ENCODE measurements at places on chromosomes 11 and 22.

GRCh38 chr11:113896156-113896879 lies 8.3 kb upstream of the HTR3B start:
- no peak for DNase-seq

GRCh38 chr11:29131055-29131454 lies 885.8 kb downstream of the KCNA4 start:
- DNase-seq = no peak

DNA sequence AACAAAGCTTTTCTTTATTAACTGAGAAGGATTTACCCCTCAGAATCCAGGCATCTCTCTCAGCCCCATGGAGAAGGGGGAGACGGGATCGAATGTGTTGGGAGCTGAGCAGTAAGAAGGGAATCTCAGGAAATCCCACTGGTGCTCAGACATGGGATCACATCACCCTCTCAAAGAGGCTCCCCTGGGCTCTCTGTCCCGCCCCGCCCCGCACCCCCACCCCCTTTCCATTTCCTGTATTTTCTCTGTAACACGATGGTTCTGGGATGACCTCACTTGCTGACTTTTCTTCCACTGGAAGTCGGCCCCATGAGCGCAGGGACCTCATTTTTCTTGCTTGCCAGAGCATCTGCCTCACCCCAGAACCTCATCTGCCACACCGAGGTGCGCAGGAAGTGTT lies 100.0 kb downstream of the RPS6KA4 start:
- no peak for DNase-seq

GRCh38 chr11:2466869-2467694 lies 22.3 kb downstream of the KCNQ1 start:
- no peak for DNase-seq

DNA sequence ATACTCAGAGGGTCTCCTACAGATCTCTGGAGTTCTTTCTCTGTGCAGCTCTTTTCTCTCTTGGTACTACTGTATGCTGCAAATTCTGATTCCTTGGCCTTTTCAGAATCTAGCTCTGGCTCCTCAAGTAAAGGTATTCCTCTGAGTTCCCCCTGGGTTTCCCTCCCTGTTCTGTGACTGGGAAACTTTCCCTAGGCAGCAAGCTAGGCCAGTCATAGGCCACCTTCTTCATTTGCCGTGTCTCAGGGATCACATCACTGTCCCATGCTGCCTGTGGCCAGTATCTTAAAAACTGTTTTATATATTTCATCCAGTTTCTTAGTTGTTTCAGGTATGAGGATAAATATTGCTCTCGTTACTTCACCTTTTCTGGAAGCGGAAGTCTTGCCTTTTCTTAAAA lies 71.2 kb downstream of the FAM83F start:
- DNase-seq = no peak

GRCh38 chr22:46058091-46058420 lies 81.1 kb upstream of the WNT7B start:
- DNase-seq = no peak

GRCh38 chr11:92558323-92558722 lies 333.7 kb downstream of the FAT3 start:
- no peak for DNase-seq

DNA sequence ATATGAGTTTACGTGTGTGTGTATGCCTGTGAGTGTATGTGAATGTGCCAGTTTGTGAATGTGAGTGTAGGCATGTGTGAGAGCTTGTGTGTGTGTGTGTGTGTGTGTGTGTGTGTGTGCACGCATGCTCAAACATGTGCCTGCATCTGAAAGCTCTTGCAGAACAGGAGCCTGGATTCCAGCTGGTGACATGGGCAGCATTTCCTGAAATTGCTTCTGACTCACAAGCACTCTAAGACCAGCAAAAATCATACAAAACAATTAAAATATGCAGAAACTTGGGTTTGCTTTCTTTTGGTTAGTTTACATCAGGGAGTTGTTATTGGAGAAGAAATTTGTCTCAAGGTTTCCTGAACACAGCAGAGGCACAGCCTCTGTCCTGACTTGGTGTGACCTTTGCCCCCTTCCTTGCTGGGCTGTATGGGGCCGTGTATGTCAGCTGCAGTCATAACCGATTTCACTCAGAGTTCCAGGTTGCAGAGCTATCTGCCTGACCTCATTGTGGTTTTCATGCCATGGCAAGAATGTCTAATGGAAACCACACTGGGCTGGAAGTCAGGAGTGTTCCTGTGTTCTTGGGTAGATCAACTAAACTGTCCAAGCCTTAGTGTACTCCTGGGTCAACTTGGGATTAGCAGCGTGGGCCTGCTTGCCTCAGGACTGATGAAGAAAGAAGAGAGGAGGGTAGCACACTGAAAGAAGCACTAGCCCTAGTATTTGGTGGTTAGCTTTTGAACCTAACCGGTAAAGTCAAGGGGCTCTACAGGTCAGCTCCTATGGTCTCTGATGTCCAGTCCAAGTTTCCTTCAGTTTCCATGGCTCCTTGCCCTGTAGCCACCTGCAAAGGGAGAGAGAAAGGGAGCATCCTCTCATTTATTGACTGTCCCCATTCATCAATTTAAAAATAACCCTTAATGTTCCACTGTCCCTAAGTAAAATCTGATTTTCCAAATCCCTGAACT lies 143.7 kb downstream of the SNX19 start:
- no peak for DNase-seq

- DNase-seq = no peak
These were observed 66.4 kb downstream of the SVIP start for GRCh38 chr11:22763166-22763565.

DNA sequence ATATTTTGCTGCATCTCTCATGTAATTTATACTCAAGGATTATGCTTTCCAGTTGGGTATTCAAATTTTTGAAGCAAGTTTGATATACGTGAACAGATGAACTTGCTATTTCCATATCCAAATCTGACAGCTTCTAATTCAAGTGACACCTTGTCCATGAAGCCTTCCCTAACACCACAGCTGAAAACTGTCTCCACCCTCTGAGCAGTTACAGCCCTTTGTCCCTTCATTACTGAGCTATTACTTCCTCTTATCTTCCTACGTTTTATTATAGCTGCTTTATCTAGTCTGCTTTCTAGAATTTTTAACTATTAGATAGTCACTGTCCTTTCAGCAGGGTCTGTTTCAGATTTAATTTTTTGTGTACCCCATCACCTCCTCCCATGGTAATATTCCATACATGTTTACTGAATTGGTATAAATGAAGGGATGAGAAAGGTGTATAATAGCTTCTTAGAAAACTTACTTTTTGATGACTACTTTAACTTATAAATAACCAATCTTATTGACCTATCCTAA lies 13.3 kb upstream of the PRSS23 start:
- DNase-seq = no peak

- DNase-seq = no peak
These were observed 139.6 kb downstream of the DDX10 start for GRCh38 chr11:108804511-108804910.

GRCh38 chr11:2796508-2797113 lies 89.0 kb downstream of the CDKN1C start:
- no peak for DNase-seq

DNA sequence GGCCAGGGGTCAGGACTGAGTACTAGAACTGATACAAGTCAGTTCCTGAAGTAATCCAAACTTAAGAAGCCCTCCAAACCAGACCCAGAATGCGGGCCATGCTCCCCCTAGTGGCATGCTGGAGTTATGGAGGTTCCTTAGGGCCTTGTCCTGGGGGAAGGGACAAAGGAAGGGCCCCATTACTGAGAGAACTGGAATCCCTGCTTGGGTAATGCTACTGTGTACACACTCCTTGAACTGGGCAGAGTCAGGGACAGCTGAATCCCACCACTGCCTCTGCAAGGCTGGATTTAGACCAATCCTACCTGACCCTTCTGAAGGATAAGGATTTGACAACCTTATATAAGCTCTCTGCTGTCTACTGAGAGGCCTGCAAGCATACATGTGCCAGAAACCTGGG lies 97.3 kb upstream of the AKIP1 start:
- no peak for DNase-seq

DNA sequence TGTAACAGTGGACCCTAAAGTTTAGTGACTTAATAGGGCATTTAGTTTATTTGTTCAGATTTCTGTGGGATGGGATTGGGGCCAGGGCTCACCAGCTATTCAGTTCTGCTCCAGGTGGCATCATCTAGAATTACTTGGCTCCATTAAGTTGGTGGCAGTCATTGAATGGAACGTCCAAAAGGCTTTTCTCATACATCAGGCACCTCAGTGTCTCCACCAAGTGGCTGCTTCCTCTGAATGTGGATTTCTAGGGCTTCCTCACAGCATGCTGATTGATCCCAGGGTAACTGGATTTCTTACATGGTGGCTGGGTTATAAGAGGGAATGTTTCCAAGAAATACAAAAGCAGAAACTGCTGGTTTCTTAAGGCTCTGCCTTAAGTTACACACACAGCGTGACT lies 34.7 kb downstream of the USP47 start:
- no peak for DNase-seq

GRCh38 chr22:40782521-40782920 lies 36.6 kb downstream of the SLC25A17 start:
- no peak for DNase-seq

DNA sequence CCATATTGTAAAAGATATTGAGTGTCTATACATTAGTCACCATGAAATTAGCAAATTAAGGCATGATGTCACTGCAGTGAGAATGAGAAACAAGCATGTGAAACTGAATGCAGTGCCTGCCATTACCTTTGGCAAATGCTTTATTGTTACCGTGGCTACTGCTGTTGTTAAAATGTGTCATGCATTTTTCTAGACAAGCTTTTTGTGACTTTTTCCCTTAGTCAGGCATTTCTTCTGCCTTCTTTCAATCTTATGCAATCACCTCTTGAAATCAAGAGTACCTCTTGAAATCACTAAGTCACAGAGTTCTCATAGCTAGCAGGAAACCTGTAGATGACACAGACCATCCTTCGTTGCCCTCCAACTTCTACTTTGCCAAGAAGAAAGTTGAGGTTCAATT lies 461.7 kb upstream of the TENM4 start:
- DNase-seq = no peak

DNA sequence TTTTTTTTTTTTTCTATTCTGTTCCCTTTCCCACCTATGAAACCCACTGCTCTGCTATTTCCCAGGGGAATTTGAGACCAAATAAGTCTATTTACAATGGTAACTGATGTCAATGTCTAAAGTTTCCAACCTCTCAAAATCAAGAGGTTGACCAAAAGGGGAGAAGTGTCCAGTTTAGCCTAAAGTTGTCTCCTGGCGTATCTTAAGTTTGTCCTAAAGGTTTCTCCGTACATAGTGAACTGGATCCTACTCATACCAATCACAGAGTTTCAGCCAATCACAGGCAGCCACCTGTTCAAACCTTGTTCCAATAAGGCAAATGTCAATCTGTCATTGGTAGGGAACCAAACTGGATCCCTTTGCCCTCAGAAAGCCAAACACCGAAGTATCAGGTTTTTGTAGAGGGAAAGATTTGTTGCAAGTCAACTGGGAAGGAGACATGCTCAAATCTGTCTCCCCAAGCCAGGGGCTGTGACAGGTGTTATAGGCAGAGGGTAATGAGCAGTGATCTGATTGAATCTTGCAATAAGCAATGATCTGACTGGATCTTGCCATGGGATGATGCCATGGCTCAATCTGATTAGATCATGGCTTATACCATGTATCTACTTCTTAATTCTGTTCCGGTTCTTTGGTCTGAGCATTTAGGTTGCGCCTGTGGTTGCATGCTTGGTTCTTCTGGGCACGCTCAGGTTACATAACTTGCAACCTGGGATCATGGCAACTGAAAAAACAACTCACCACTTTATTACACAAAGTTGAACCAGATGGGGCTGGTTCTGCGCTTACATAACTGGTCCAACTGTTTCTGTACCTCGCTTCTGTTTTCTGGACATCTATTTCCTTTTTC lies 1.1 kb upstream of the VPS37C start:
- no peak for DNase-seq

GRCh38 chr11:4060182-4060923 lies 34.2 kb upstream of the RRM1 start:
- no peak for DNase-seq

DNA sequence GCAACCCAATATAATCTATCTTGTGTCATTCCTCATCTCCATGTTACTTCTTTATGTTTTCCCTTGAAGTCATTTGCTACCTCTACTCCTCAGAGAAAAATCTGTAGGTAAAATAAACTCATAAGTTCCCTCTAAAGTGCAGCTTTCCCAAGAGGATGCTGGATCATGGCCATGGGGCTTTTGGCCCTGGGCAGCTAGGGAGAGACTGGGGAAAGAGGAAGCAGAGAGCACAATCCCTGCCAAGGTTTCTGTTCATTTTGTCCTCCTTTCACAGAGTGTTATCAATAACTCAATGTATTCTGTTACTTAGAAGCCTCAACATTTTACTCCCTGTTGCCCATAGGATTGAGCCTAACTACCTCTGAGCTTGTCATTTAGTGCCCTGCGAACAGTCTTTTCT lies 9.0 kb downstream of the RNF121 start:
- DNase-seq = no peak

- DNase-seq = no peak
These were observed 66.7 kb upstream of the PPARA start for GRCh38 chr22:46083383-46084350.

DNA sequence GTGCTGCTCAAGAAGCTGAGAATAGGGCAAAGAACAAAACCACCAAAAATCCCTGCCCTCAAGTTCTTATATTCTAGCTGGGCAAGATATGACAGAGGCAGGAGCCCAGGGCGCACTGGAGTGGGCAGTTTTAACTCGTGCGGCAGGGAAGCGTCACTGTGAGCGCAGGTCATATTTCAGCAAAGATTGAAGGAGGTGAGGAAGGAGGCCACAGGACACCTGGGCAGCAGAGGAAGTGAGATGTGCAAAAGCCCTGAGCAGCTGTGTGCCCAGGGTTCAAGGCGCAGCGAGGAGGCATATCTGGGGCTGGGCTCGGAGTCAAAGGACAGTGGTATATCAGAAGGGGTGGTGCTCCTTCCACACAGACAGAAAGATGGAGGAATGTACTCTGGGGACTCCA lies 13.5 kb downstream of the KCNC1 start:
- DNase-seq = no peak

DNA sequence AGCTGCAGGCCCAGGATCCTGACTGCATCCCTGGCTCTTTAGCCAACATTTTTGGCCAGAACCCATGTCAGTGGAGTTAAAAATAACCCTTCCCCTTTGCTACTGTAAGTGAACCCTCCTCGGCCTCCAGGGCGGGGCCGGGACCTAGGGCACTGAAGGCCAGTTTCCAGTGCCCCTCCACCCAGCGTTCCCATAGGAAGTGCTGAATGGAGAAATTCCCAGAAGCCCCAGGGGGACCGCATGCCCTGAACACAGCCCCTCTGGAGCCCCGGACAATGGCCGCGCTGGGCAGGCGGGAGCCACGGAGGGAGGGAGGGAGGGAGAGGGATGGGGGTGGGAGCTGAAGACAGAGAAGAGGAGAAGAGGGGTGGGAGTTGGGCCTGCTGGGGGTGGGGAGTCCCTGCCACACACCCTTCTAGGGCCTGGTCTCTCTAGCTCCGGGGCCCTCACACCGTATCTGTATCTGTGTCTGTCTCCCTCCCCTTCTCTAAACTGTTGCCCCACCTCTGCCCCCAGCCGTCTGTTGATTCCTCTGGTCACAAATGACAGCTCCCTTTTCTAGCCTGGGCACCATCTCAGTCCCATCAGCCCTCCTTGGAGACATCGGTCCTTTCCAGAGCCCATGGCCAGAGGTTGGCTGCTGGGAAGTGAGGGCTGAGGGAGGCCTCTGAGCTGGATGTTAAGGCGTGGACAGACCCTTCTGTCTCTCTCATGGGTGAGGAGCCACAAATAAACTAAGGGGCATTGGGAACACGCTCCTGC lies 10.9 kb downstream of the PDGFB start:
- DNase-seq = no peak

GRCh38 chr22:37421468-37421877 lies 5.8 kb downstream of the ELFN2 start:
- DNase-seq = no peak

- DNase-seq = no peak
These were observed 8.3 kb upstream of the KMT5B start for GRCh38 chr11:68221406-68221805.

GRCh38 chr11:12184699-12185098 lies 74.3 kb downstream of the MICAL2 start:
- no peak for DNase-seq

Data from activated CD8-positive, alpha-beta memory T cell treated with anti-CD3 and anti-CD28 coated beads for 48 hours (primary cell).